ENCODE measurements at places on chromosomes 2 and 18.

DNA sequence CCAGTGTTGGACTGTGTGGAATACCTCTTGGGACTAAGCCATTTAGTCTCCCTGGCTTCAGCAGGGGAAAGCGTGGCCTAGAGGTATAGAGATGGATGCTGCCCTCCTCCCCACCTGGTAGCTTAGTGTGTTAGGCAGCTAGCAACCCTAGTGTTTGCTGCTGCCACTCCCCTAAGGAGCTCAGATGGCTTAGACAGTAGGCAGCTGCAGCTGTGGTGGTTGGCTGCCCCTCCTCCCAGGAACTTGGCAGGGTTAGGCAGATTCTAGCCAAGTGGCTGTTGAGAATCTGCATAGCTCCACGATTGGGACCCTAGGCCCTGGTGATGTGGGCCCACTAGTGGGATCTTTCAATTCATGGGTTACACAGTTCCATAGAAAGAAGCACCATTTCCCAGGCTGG is 550.4 kb upstream of the CHAC2 start:
- no peak for DNase-seq

- no peak for DNase-seq
These were observed 7.7 kb upstream of the DNMT3A start for GRCh38 chr2:25349397-25349796.

GRCh38 chr18:38563396-38563980 is 997.9 kb upstream of the CELF4 start:
- no peak for DNase-seq

DNA sequence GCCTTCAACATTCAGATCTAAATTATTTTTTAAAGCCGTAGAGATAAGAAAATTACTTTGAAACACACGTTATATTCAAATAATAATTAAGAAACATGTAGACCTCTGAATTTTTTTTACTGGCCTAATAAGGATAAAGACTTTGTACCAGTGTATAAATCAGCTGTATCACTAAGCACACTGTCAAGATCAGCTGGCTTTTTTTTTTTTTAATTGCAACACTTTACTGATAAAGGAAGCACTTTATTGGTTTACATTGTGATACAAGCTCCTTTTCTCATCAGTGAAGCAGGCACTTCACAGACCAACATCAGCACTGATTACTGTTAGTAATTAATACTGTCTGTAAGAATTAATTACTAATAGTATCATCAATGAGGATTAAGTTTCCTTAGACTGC is 88.5 kb downstream of the RBBP8 start:
- DNase-seq, result no peak

GRCh38 chr18:40987581-40987980 is 967.5 kb upstream of the PIK3C3 start:
- no peak for DNase-seq

- DNase-seq, result no peak
These were observed 19.0 kb downstream of the PFN4 start for GRCh38 chr2:24104110-24104650.

DNA sequence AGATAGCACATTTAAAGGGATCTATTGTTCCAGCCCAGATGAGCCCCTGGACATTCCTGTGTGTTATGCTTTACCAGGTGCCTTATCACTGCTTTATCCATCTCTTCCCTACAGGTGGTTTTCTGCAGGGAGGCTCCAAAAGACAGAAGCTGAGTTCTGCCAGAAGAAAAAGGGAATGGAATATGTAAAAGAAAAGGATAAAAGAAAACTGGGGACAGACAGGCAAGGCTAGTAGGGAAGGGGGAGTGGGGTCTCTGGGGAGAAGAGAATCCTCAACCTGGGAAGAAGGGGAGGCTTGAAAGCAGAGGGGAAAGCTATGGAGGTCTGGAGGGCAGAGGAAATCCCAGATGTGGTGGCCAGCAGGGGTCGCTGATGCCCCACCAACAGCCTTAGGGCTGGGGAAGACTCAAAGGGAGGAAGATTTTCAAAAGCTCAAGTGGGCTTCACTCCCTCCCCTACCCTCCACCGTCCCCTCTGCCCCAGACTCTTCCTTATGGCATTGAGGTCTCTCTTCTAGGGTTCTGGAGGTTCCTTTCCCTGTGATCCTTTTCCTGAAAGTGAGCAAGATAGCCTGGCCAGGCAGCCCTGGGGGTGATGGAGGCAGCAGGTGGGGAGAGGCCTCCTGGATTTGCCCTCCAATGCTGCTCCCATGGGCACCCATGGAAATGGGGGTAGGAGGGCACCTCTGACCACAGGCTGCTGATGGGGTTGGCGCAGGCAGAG is 178.1 kb upstream of the PKDCC start:
- DNase-seq, result peak; percentile 4

DNA sequence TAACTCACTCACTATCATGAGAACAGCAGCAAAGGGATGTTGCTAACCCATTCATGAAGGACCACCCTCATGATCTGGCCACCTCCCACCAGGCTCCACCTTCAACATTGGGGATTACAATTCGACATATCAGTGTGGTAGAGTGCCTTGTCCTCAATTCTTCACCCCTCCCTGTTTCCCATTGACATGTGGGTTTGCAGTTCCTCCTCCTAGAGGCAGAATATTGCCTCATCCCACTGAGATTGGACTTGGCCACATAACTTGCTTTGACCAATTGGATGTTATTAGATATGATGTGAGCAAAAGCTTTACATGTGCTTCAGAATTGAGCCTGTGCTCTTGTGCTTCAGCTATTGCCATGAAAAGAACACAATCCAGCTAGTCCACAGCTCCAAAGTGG is 217.0 kb upstream of the CXCR4 start:
- DNase-seq, result no peak

DNA sequence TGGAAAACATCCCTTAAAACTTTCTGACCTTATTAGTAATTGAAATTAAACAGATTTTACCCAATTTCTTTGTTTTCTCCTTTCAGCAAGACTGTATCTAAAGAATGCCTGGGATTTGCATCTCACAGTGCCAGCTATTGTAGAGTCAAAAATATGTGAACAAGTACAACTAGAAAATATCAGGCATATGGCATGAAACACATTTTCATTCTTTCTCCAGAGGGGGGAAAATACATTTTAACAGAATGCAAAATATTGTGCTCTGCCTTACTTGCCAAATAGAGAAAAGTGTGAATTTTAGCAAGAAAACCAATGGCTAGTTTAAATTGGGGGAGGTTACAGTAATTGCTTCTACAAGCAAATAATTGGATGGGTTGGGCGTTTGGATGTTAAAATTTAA is 366.6 kb upstream of the FIGN start:
- no peak for DNase-seq

- DNase-seq, result no peak
These were observed 103.4 kb upstream of the RNU4ATAC start for GRCh38 chr2:121427187-121427689.
